NCI-H510A (cell line): ENCODE measurements at places on chromosomes 6 and 20.

DNA sequence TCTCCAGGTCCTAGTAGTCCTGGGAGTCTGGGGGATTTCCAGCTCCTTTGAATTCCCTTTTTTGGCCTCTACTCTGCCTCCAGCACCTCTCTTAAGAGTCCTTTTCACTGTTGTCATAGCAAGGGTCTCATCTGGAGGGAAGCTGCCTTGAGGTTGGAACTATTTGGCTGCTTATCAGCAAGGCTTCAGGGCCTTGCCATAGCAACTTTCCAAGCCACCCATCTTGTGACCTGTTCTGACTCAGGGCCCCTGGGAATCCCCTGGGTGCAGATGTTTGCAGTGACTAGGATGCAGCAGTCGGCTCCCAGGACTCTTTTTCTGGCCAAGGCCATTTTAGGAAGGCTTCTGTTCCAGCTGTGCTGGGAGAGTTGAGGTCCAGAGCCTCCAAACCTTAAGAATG lies 12.4 kb downstream of the PKIG start:
- no peak for DNase-seq

GRCh38 chr6:169997187-169997929 lies 245.9 kb downstream of the ERMARD start:
- no peak for DNase-seq

GRCh38 chr6:11374036-11375010 lies 141.9 kb upstream of the NEDD9 start:
- DNase-seq, result no peak

DNA sequence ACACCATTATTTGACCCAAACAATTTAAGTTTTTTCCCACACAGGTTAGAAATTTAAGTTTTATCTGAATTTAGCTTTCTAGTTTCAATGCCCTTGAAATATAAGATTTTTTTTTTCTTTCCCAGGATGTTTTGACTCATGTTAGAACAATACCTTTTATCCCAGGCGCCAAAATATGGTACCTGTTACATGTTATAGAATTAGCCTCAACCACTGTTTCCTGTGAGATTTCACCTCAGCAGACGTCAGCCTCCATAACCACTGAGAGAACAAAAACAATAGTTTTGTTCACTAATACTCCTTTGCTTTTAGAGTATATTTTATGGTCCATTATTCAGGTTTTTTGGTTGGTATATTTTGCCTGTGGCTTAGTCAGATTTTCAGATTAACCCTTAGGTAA lies 302.9 kb downstream of the CDKAL1 start:
- DNase-seq, result no peak

DNA sequence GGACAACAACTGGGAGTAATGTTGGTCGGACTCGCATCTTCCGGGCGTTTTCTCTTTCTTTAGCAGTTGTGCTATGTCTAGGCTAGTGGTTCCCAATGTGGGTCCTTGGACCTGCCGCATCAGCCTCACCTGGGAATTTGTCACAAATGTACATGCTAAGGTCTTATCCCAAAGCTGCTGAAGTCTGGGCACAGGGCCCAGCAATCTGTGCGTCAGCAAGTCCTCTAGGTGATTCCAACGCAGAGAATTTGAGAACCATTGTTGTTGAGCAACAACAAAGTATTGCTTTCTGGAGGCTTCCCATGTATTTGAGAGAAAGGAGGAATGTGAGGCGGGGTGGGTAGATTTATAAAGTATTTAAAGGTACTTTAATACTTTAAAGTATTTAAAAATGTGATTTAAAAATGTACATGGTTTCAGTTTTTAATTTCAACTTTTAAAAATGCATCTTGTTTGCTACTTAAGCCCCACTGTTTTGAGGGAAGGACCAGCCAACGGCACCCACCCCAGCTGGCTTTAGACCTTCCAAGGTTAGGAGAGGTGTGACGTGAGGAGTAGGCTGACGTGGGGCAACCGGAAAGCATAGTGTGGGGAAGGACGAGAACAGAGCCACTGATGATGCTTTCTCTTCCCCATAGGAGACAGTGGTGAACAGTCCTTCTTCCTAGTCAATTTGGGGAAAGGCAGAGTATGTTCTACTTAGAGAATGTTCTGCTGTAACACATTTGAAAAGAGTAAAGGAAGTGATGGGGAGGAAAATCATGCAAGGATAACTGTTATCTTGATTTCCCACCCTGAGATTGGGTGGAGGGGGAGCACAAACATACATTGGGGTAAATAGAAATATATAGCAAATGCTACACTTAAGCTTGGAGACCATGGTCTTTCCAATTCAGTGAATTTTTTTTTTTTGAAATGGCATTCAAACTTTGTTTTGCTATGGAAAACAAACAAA lies 4.3 kb downstream of the UST start:
- no peak for DNase-seq
